ENCODE measurements at places on chromosomes 3 and 15.

DNA sequence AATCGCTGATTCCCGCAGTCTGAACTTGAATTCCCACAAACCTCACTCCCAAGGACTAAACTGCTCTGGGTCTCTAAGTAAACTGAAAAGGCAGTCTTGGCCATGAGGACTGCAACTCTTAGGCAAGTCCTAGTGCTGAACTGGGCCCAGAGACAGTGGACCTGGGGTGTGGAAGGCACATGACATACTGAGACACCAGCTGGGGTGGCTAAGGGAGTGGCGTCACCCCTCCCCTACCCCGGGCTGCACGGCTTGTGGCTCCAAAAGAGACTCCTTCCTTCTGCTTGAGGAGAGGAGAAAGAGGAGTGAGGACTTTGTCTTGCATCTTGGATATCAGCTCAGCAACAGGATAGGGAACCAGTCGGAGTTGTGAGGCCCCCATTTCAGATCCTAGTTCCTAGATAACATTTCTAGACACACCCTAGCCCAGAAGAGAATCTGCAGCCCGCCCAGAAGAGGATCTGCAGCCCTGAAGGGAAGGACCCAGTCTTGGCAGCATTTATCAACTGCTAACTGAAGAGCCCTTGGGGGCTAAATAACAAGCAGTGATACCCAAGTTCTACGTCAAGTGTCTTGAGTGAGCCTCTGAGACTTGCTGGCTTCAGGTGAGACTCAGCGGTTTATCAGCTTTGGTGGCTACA is 110.7 kb upstream of the C3orf80 start:
- DNase-seq, result no peak

GRCh38 chr15:40960925-40961324 is 7.7 kb downstream of the CHAC1 start:
- no peak for DNase-seq

GRCh38 chr3:100521439-100521845 is 29.0 kb downstream of the TMEM45A start:
- no peak for DNase-seq

GRCh38 chr15:84654689-84655453 is 788 bp upstream of the WDR73 start:
- DNase-seq, result peak; percentile 69

DNA sequence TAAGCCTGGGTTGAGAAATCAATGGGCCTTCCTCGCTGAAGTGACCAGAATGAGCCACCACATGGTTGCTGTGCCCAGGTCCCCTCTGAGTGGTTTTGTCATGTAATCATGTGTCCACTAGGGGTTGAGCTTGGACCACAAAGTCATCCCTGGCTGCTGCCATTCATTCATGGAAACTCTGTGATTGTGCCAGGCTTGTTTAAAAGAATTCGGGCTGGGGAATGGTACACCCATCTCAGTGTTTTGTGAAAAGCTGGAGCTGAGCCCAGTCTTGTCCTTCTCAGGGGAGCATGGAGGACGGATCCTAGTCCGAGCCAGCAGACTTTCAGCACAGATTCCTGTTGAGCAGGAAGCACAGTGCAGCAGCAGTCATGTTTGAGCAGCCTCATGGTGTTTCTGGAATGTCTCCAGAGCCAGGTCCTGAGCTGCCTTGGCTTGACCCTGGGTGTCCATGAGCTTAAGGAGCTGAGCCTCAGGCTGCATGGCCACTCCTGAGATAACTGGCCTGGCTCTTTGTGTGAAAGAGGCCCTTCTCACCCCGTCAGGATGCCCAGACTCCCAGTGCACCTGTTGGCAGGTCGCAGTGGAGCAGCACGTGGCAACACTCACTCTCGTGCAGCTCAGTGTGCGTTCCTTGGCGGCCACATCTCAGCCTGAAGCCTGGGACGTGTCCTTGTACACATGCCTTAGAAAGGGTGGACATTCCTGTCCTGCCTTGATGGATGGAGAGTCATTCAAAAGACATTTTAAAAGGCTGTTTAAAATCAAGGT is 260.3 kb upstream of the TPM1 start:
- peak; percentile 22 for DNase-seq

DNA sequence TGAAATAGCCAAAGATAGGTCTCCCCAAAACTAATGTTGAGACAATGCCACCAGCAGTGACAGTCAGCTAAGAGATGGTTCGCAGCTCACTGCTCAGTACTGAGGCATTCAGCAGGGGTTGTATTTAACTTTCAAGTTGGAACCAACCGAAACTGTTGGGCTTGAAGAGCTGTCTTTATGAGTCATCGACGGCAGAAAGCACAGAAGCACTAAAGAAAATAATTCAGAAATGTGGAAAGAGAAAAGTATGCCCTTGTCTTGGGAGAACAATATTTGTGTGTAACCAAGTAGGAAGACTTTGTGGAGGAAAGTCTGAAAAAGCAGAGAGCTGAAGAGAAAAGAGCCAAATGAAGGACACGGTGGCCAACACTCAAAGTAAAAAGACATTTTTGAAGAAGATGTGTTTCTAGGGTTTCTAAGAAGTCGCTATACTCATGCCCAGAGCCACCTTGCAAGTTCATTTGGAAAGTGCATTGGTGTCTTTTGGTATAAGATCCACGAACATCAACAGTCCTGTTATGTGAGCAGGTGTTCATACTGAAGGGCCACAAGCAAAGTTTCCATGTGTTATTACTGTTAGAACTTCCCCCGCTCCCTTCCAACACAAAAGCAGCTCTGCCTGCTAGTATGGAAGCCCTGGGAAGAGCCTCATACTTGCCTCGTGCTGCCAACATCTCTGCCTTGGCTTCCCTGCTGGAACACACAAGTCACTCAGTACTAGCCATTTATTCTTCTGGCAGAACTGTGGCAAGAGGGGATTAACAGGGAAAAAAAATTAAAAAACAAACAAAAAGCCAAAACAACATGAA is 4.1 kb upstream of the RARB start:
- no peak for DNase-seq

DNA sequence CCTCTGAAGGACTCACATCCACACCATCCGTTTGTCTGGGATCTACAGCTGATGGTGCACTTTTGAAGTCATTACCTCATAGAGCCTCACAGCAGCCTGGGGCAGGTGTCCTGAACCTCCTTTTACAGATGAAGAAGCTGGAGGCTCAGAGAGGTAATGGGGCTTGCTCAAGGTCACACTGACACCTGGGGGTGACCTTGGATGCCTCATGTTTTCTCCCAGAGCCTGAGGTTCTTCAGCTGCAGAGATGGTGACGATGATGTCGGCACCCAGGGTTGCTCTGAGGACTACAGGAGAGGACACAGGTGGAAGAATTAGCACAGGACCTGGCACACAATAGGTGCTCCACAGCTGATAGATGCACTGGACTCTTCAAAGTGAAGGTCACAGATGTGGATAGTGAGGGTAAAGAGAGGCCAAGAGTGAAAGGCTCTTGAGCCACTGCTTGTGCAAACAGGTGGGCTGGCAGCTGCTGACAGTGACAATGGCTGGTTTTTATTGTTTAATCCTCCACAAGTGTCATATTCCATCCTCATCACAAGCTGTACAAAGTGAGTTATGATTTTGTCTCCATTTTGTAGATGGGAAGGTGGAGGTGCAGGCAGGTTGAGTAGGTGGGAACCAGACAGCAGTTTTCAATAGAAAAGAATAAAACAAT is 17.4 kb upstream of the ATP2B2 start:
- no peak for DNase-seq

DNA sequence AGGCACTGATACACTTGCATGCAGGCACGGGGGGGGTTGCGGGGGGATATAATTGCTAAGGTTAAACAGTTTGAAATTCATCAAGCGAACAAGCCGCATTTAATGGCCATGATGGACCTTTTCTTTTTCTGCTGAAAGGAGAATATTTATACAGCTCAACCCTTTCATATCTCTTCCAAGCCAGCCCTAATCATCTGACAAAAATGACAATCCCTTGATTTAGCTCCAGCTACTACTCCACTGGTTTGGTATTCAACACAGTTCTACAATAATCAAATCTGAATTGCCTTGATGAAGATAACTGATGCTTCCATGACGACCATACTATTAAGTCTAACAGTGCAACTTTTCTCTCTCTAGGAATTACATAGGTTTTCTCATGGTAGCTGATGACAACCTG is 374.9 kb downstream of the PLCL2 start:
- DNase-seq, result no peak

GRCh38 chr3:156175570-156175969 is 55.2 kb downstream of the KCNAB1 start:
- DNase-seq, result no peak

- DNase-seq, result no peak
These were observed 24.9 kb downstream of the ZMAT3 start for GRCh38 chr3:179046497-179047353.

GRCh38 chr3:37694284-37694675 is 167.4 kb upstream of the CTDSPL start:
- no peak for DNase-seq

DNA sequence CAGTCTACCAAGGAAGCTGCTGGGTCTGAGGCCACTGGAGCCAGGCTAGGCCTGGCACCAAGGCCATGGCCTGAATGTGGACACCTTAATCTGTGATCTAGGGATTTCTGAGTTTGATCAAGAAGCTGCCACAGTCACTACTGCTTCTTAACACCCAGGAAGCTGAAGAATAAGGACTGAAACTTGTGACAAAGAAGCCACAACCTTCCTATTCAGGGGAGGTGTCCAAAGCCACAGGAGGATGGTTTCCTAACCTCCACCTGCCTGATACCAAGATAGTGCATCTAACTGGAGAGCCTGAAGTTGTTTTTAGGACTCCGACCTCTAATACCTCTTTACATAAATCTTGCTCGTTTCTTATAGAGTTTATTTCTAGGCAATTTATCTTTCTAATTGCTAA is 5.5 kb upstream of the ANO10 start:
- no peak for DNase-seq

- no peak for DNase-seq
These were observed 35.9 kb downstream of the STT3B start for GRCh38 chr3:31568649-31569048.

DNA sequence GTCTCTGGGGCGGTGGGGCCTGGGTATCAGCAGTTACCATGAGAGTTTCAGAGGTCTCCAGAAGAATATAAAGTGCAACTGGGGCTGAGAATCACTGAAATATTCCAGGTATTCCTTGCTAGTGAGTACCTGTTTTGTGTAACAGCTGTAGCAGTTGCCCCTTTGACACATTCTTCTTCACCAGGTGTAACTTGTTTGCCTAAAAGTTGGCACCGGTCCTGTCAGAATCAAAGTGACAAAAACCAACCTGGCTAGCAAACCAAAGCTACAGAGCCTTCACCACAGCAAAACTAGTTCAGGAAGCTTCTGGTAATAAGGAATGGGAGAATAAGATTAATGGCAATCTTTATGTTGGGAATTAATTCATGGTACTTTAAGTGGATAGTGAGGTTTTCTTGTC is 296.0 kb downstream of the NAALADL2 start:
- DNase-seq, result no peak

DNA sequence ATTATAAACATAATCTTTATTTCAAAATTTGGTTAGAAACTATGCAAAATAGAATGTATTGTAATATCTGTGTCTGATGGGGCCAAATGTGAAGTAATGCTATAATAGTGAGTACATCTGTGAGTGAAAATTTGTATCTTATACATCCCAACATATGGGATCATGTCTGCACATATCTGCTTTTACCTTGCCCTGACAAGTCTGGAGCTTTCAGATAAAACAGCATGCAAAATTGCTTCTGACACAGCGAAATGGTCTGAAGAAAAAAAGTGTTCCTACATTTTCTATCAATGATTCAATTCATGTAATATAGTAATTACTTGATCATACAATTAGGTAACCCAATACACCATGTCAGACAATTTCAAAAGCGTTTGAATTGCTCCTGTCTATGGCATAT is 58.1 kb upstream of the P3H2 start:
- no peak for DNase-seq

GRCh38 chr15:90681480-90681879 is 35.7 kb upstream of the BLM start:
- no peak for DNase-seq

GRCh38 chr3:25834346-25834745 is 44.5 kb downstream of the OXSM start:
- no peak for DNase-seq

DNA sequence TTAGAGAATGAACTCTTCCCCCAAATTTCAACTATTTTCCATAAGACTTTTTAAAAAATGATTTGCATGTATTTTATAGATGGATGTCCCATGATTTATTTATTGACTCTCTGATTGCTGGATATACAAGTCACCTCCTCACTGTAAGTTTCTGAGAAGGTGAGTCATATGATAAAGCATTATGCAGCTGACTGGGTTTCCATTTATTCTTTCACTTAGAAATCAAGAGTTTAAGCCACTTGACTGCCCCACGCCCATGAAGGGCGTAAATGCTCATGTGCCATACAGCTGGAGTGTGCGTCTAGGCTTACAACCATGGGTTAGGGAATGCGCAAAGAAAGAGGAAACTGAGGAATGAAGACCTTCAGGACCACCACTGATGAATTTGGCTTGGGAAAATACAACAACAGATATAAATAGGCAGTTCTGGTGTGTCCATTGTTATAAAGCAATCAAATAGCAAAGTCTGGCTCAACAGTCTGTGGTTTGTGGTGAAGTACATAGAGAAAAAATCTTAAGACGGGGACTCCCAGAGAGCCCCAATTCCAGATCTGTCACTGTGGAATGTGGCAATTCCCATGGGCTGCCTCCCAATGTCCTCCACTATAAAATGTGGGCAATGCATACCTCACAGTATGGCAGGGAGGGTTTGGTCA is 20.3 kb downstream of the SLCO2A1 start:
- DNase-seq, result no peak

- DNase-seq, result no peak
These were observed 1.5 kb upstream of the RPLP1 start for GRCh38 chr15:69450968-69451695.

Data from GDM1 (cell line).